SK-N-SH (cell line): ENCODE measurements at places on chromosomes 13 and 19. TPM values are rescaled to one million over a fixed set of nuclear protein-coding genes. Genes with fewer than 3 reads are reported as not detected.
A peak's percentile ranks its signal among the peaks of the same experiment; 100 is the strongest.

The FCGBP gene
- polyA plus RNA-seq: 0.07 and 0.10 TPM in 2 replicates

The STOML3 gene
- polyA plus RNA-seq: not detected in 2 replicates

The KIRREL2 gene
- 0.21 and 0.37 TPM in 2 replicates for polyA plus RNA-seq

The SAFB2 gene
- 20.3 and 37.7 TPM in 2 replicates for polyA plus RNA-seq

DNA sequence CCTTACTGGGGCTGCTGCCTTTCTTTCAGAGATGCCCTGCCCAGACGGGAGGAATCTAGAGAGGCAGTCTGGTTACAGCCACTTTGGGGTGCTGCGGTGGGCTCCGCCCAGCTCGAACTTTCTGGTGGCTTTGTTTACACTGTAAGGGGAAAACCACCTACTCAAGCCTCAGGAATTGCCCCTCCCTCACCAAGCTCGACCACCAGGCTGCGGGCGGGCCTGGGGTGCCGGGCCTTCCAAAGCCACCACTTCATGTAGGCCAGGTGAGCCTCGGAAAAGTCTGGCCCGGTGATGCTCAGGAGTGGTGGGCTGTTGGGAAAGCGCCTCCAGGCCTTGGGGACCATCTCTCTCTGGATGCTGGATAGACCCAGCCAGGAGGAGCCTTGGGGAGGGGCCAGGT lies 218.6 kb downstream of the MTUS2 start:
- H3K27me3 ChIP-seq: no peaks in the 10 kb centered on the region
- H3K4me1 ChIP-seq: no peaks in the 10 kb centered on the region
- H3K36me3 ChIP-seq: no peaks in the 10 kb centered on the region
- no peak for DNase-seq
- no peak overlapping the region for H3K4me3 ChIP-seq

DNA sequence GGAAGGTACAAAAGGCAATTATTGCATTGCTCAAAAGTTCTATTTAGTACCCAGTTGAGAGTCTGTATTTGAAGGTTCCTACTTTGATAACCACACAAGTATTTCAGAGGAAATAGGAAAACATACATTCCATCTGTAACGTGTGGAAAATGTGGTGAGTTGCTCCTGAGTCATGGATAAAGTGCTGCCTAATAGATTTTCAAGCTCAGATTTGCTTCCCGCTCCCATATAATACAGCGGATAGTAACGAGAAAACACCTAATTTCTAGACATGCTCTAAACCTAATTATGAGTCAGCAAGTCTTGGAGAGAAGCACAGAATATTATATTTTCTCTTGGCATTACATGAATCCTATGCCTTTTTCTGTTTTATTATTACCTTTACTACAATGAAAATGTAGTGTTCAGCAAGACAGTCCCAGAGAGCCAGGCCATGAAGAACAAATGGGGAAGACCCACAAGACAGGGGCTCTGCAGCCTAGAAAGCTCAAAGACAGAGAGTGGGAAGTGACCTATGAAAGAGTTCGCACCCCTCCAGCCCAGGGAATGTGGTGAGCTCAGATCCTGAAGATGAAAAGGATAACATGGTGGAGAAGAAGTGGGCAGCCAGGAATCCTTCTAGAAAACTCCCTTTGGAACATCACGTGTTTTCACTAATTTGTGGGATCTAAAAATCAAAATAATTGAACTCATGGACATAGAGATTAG lies 116.1 kb downstream of the STARD13 start:
- H3K4me3 ChIP-seq: no peak overlapping the region
- peaks cover 4% of the 10 kb centered on the region for H3K4me1 ChIP-seq
- H3K27me3 ChIP-seq: no peaks in the 10 kb centered on the region
- peaks cover 10% of the 10 kb centered on the region; the same call in 1 of the 2 replicates for H3K36me3 ChIP-seq
- H3K27ac ChIP-seq: peak overlapping the region; percentile 44
